ENCODE measurements at places on chromosomes 2 and 18.

DNA sequence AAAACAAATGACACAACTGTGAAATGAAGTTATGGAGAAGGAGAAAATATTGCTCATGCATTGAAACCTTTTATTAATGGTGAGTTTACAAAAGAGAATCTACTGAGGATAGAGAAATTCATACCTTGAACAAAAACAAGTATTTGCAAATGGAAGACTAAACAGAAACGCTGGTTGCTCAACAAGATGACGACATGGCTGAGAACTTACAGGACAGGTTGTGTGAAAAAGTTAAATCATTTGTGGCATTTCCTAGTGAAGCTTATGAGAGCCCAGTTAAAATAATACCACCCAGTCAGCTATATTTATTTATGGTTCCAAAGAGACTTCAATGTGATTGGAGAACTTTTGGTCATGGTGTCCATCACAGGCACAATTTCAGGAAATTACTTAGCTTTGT is 148.6 kb upstream of the PKDCC start:
- DNase-seq, result no peak

DNA sequence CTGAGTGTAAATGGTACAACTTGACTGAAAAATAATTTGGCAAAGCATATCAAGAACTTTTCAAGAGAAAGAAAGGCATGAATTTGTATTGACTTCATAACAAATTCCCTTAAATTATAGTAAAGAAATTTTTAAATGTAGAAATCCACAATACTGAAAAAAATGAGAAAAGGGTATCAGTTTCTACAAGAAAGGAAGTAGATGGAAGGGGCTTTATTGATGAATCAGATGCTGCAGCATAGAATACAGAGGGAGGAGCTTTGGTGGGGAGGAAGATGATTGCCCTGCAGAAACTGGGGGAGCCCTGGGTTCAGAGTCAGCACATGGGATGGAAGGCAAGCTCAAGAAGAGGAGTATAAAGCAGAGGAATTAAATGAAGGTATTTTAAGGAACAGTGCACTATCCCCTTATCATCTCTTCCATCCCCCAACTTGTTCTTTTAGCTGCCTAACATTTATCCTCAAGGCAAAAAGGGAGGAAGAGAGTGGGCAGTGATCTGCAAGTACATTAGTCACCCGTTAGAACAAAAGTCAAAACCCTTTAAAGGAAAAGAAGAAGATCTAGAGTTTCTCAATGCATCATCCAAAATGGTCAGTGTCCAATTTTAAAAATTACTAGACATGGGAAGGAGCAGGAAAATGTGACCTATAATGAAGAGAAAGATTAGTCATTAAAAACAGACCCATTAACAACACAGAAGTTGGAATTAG is 77.7 kb downstream of the KCTD18 start:
- no peak for DNase-seq

DNA sequence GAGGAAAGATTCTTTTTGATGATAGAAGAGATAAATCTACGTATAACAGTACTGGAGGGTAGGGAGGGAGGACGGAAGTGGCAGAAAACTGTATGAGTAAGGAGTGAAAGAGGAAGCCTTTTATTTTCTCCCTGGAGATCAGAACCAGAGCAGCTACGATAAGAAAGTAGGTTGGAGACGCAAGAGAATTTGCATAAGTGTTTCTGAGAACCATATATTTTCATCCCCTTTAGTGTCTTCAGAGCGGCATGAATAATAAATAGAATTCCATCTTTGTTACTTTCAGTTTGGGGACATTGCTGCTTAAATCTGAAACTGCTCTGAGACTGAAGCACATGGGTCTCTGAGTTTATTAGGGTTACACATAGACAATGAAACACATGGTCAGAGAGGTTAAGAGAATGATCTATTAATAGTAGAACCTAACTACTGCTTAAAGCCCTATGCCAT is 230.2 kb upstream of the TNP1 start:
- DNase-seq, result peak; percentile 71

DNA sequence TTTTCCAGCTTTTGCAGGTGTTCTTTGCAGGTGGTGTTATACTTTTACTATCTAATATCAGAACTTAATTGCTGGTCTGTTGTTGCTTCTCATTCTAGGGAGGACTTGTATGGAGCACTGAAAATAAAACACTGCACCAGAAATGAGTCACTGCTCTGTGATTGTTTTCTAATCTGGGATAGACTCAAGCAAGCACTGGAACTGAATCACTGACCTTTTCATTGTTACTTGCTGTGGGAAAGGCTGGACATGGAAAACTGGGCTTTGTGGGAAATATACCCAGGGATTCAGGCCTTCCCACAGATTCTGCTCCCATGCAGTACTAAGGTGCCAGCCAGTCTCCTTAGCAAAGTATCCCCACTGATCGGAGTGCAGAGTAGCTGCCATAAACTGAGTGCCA is 470.0 kb upstream of the GCFC2 start:
- no peak for DNase-seq

GRCh38 chr2:226181909-226182308 is 617.7 kb downstream of the IRS1 start:
- no peak for DNase-seq
